ENCODE measurements at places on chromosomes 6 and 20.

DNA sequence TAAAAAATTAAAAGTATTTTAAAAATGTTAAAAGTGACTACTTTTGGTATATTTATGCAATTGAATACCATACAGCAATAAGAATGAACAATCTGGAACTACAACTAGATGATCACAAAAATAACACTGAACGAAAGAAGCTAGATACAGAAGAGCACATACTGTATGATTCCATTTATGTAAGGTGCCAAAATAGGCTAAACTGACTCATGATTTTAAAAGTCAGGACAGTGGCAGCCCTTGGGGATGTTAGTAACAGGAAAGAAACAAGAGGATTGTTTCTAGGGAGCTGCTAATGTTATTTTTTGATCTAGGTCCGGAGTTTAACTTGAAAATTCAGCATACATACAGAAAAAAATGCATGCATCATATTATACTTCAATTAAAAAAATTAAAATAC, 42.3 kb downstream of the KIF13A start:
- DNase-seq = no peak

DNA sequence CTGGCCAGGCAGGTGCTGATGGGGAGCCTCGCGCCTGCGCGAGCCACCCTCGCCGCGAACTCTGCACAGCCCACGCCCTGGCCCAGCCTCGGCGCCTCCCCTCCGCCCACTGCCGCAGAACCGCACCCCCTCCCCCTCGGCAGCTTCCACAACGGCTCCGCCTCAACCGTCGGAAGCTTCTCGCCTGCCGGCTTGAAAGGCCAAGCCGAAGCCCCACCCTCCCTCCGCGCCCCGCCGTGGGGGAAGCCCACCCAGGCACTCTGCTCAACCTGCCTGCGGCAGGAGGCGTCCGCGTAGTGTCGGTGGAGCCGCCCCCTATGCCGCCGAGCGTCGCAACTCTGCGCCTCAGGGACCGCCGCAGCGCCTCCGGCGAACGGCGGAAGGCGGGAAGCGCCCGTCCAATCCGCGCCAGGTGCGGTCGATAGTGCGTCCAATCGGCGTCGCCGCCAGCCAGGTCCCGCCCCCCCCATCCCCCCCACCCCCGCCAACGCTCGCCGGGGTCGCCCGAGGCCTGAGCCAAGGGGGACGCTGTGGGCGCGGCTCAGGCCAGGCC, at the start of gene SYCP2:
Gene SYCP2 (minus strand): TSS at position 342 of the 553 bp plus-strand sequence. CDS start 11,224 bp downstream, outside the sequence.
- peak; percentile 31 for DNase-seq

- DNase-seq = no peak
These were observed 41.5 kb upstream of the RNF24 start for GRCh38 chr20:4056880-4057279.

GRCh38 chr20:52991830-52992229, 19.7 kb downstream of the TSHZ2 start:
- no peak for DNase-seq
